ENCODE measurements at places on chromosomes 2 and 18. TPM values are rescaled to one million over a fixed set of nuclear protein-coding genes. Genes with fewer than 3 reads are reported as not detected.

The PAX8 gene
- total RNA-seq, result 0.22 TPM

The CYP1B1 gene
- total RNA-seq, result not detected

The SERPINB2 gene
- 0.24 TPM for total RNA-seq

The SATB2 gene
- total RNA-seq, result 1.6 TPM

The USP14 gene
- total RNA-seq, result 86.1 TPM

The CCDC68 gene
- 2.9 TPM for total RNA-seq

The CCDC195 gene
- not detected for total RNA-seq

The TRIM54 gene
- 0.51 TPM for total RNA-seq

The DLX1 gene
- total RNA-seq, result not detected

The SERPINB4 gene
- total RNA-seq, result not detected

The CFAP65 gene
- not detected for total RNA-seq

The DES gene
- total RNA-seq, result not detected

The LIMS4 gene
- 35.7 TPM for total RNA-seq

The C2orf72 gene
- total RNA-seq, result 0.11 TPM

The NRP2 gene
- 149 TPM for total RNA-seq

The LRRC30 gene
- total RNA-seq, result not detected

The UGT1A5 gene
- not detected for total RNA-seq

The RAB6D gene
- total RNA-seq, result not detected

The SFTPB gene
- not detected for total RNA-seq

The OLA1 gene
- 93.9 TPM for total RNA-seq

The NEU2 gene
- not detected for total RNA-seq

The CD207 gene
- total RNA-seq, result not detected

The ADI1 gene
- total RNA-seq, result 42.6 TPM

The GREB1L gene
- total RNA-seq, result 0.76 TPM

The SIGLEC15 gene
- total RNA-seq, result not detected

The VAMP5 gene
- 186 TPM for total RNA-seq

The WDFY1 gene
- total RNA-seq, result 68.7 TPM

The CNRIP1 gene
- total RNA-seq, result 73.8 TPM

The SLC9A4 gene
- 0.07 TPM for total RNA-seq

The CRYGD gene
- total RNA-seq, result not detected

The GPBAR1 gene
- total RNA-seq, result 0.60 TPM

The HTRA2 gene
- total RNA-seq, result 34.3 TPM

The TSPYL6 gene
- total RNA-seq, result not detected

The STARD6 gene
- total RNA-seq, result not detected

The ZNF804A gene
- total RNA-seq, result not detected

The NTSR2 gene
- total RNA-seq, result not detected

The STAM2 gene
- total RNA-seq, result 27.5 TPM

The RAB6C gene
- total RNA-seq, result not detected

The RAB17 gene
- 0.55 TPM for total RNA-seq

The AQP12B gene
- not detected for total RNA-seq

The CTLA4 gene
- not detected for total RNA-seq

The AMER3 gene
- total RNA-seq, result not detected

The POTEI gene
- total RNA-seq, result 0.16 TPM

The PTPRN gene
- not detected for total RNA-seq

Data from endothelial cell of umbilical vein (primary cell).